ENCODE measurements at places on chromosomes 4 and X. TPM values are rescaled to one million over a fixed set of nuclear protein-coding genes. Genes with fewer than 3 reads are reported as not detected.

- DNase-seq: no peak
Measured at GRCh38 chr4:48067536-48067935, 51.0 kb downstream of the NIPAL1 start.

DNA sequence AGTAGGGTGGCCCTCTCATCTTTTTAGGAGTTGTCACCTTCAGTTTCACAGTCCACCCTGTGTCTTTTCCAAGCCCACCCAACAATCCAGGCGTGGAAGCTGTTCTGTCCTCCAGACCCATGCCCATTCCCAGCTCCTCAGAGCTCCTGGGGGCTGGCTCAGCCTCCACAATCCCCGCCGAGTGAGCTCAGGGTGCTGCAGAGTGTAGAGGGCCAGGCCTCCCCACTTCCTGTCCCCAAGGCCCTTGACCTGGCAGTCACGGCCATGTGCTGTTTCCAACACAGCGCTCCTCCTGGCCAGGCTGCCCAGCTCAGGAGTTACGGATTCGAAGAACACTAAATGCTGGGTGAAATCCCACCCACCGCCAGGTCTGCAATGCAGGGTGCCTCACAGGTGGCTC is 31.8 kb downstream of the PDHA1 start:
- no peak for DNase-seq

GRCh38 chrX:153871946-153872878 is 13.8 kb downstream of the L1CAM start:
- no peak for DNase-seq

PNCK gene
- total RNA-seq: 5.1 TPM

DNA sequence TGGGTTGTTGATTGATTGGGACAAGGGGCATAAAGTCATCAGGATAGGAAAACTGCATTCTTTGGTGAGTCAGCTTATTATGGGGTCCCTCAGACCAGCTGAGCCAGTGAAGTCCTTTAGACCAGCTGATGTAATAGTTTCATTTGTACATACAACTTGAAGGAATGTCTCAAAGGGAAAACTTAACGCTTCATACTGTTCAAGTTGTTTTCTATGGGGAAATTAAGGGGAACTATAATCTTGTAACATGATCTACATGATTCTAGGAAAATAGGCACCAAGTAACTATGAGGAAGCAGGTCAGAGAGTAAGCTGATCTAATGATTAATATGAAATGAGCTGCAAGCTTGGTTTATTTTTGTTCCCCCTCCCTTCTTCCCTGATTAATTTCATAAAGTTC is 175.1 kb upstream of the GRID2 start:
- no peak for DNase-seq

CHRDL1 gene
- 0.63 TPM for total RNA-seq

GRCh38 chr4:7384003-7384928 is 50.5 kb downstream of the PSAPL1 start:
- DNase-seq: peak; percentile 78

DNA sequence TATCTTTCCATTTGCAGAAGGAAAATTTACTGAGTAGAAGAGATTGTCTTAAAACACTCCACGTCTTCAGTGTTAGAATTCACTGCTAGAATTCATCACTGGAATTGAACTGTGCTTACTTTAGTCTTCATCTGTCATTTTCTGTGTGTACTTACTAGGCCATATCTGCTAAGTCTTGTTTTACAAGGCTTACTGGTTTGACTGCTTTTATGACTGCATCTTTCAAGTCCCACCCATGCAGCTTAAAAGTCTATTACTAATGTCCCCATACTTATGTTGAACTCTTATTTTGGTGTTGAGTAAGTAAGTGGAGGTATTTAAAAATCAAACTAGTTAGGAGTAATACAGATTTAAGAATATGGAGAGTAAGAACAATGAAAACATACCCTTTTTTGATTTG is 14.6 kb downstream of the CLCN3 start:
- DNase-seq: no peak

DNA sequence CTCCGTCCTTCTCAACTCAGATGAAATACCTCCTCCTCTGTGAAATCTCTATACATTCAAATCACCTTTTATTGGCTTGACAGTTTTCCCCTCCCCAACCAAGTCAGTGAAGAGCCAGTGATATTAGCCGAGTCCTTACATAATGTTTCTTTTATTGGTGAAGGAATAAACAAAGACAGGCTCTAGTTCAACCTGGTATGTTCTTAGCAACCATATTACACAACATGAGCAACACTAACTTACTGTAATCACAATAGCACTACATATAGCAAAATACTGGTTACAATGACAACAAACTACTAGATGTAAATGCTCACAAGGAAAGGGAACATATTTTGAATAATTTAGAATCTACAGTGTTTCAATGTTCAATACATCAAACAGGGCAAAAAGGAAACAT is 19.9 kb downstream of the DHX15 start:
- no peak for DNase-seq

- DNase-seq: no peak
Measured at GRCh38 chr4:143306788-143307187, 29.9 kb upstream of the GAB1 start.

DNA sequence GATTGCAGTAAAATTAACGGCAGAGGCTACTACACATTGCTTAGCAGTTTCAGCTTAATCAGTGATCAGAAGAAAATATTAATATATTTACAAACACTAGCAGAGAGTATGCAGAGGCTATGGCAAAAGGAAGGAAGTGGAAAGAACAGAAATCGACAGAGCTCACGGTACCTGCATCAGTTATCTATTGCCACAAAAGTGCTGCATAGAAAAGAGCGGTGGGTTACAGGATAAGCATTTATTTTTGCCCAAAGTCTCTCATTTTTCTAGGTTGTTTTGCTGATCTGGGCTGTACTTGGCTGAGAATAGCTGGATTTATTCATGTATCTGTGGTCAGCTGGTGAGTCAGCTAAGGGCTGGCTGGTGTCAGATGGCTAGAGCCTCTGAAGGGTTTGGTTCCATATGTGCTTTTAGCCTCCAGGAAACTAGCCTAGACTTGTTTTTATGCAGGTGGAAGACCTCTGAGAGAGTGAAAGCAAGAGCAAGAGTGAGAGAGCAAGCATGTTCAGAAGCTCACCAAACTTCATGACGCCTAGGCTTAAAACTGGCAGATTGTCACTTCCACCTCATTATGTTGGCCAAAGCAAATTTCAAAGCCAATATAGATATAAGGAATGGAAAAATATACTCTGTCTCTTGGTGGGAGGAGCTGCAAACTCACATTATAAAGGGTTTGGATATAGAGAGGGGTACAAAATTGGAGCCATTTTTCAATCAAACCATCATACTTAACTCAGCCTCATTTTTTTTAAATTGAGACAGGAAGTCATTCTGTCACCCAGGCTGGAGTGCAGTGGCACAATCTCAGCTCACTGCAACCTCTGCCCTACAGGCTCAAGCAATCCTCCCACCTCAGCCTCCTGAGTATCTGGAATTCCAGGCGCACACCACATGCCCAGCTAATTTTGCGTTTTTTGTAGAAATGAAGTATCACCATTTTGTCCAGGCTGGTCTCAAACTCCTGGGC is 153.2 kb upstream of the RPL34 start:
- no peak for DNase-seq

GRCh38 chr4:80197601-80198440 is 518 bp downstream of the PRDM8 start:
- DNase-seq: no peak

RHOH gene
- total RNA-seq: not detected

GRCh38 chrX:16946971-16947562 is 609 bp downstream of the REPS2 start:
- DNase-seq: no peak

DNA sequence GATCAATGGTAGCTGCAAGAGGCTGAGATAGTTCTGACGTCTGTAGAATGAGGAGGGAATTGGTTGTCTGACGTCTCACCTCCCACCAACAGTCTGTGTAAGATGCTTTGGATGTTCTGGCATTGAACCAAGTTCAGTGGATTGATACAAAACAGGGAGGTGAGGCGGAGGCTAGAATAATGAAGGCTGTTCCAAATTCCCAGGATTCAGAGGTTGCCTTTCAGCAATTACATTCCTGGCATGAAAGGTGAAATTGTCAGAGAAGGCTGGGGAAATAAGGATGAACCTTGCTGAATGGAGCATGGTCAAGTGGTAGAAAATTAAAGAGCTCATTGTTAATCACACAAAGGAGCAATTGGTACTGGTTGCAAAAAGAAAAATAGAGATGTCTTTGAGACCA is 241.6 kb downstream of the FBXW7 start:
- no peak for DNase-seq

GRCh38 chr4:7156761-7157488 is 35.4 kb upstream of the SORCS2 start:
- DNase-seq: no peak

C4orf51 gene
- total RNA-seq: not detected

DNA sequence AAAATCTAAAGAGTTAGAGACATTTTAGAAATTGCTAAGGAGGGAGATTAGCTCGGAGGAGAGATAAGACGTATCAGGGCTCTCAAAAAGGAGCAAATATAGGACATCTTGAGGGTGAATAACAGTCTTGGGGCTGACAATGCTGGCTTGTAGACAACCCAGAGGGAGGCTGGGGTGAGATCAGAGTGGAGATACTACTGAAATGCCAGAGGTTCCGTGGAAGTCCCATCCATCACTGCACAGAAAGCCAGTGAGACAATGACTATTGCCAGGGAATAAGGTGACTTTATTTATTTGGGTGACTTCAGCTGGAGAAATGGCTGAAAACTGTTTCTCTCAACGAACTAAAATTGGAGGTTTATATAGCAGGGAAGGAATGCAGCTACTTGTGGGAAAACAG is 838.1 kb upstream of the AGA start:
- no peak for DNase-seq

TCP11X1 gene
- not detected for total RNA-seq

RAB41 gene
- total RNA-seq: not detected

AADAT gene
- 10.7 TPM for total RNA-seq

GRCh38 chr4:128512161-128512560 is 224.5 kb upstream of the PGRMC2 start:
- no peak for DNase-seq

DNA sequence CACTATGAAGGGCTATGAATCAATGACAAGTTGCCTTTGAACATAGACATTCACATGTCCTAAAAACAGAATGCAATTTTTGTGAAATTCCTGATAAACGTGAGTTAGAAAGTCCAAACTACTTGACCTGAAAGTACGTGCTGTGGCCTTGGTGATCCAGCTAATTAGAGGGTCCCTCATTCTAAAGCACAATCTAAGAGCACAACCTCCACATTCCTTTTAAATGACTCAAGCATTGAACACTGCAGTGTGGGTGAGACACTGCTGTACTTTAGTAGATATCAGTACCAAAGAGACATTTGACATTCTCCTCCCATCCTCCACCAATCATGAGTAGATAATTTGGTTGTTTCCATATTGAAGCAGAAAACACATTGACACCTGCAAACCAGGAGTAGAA is 73.5 kb downstream of the FAM47B start:
- DNase-seq: no peak

GRCh38 chr4:16238327-16238726 is 12.1 kb upstream of the TAPT1 start:
- DNase-seq: no peak

MAGEA2B gene
- total RNA-seq: not detected

SOD3 gene
- 3.4 TPM for total RNA-seq

DNA sequence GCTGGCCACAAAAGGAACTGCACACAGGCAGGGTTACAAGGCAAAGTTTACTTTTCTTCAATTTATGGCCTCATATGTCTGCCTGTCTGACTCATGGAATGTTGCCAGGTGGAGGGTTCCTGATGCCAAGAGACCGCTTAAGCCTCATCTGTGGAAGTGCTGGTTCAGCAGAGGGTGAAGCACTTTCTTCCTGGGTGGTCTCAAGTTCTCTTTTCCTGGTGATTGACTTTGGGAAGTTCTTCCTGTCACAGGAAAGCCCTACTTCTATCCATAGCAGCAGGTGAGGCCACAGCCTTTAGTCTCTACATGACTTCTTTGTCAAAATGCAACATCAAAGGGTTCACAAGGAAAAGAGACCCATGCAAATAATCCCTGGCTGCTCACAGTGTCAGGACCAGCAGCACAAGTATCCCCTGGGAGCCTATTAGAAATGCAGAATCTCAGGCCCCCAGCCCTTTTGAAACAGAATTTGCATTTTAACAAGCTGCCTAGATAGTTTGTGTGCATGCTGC is 81.4 kb upstream of the IGFBP7 start:
- no peak for DNase-seq

LUZP4 gene
- not detected for total RNA-seq

HHIP gene
- total RNA-seq: 0.97 TPM

TAF7L gene
- total RNA-seq: 0.24 TPM

TRIM60 gene
- not detected for total RNA-seq

GRCh38 chrX:155645180-155645579 is 32.4 kb upstream of the TMLHE start:
- DNase-seq: no peak

USP17L26 gene
- not detected for total RNA-seq

EGF gene
- total RNA-seq: not detected

GRCh38 chr4:147984065-147984777 is 252.3 kb downstream of the ARHGAP10 start:
- DNase-seq: no peak

- DNase-seq: no peak
Measured at GRCh38 chrX:147894366-147894963, 17.3 kb upstream of the FMR1 start.

DNA sequence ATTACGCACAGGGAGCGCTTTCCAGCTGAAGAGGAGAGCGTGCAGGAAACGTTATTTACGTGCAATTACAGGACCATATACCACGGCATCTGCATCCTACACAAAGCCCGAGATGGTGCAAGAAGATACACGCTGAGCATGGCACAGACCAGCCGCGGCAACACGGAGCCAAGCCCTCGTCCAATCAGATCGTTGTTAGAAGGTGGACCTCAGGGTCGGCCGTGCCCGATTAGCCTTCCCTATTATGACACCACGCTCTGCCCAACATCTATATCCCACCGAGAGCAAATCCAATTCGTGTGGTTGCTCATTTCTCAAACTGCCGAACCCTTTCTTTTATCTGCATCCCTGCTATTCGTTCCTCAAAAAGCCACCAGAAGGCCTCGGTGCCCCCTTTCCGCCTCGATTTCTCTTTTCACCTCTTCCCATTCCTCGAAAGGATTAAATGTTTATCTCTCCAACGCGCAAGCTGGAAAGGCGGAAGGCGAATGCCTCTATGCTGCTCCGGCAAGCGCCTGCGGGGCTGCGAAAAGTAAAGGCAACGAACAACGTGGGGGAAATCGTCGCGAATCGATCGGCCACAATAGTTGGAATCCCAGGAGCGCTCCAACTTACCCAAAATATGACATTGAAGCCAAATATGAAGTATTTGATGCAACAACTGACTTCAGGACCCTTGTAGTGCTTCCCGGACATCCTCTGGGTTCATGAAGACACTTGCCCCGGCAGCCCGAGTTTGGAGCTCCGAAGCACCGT is 702 bp downstream of the TSPAN5 start:
- no peak for DNase-seq

KLHL5 gene
- 128 TPM for total RNA-seq

- no peak for DNase-seq
Measured at GRCh38 chr4:57194068-57194611, 84.0 kb upstream of the IGFBP7 start.

- DNase-seq: no peak
Measured at GRCh38 chr4:98749206-98749605, 90.8 kb upstream of the TSPAN5 start.

Measured in osteocyte (in vitro differentiated cells).